ENCODE measurements at places on chromosomes 16 and 17.

- DNase-seq: no peak
Observed at GRCh38 chr16:49484936-49485335, 111.3 kb downstream of the C16orf78 start.

DNA sequence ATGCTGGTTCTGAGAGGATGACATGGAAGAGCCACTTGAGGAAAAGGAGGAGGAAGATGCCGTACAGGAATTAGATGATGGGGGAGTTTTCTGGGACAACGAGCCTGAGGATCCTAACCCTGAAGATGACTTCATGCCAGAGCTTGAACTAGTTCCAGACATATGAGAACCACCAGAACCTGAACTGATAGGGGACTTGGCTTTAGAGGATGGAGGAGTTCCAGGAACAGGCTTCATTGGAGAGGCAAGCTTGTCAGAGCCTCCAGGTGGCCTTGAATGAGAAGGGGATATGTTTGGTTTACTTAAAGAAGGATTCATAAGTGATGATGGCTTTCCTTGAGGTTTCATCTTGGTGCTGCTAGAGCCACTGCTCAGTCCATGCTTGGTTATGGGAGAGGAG is 6.9 kb upstream of the FBXL20 start:
- no peak for DNase-seq

- DNase-seq: no peak
Observed at GRCh38 chr17:43907998-43908721, 824 bp upstream of the MPP2 start.

DNA sequence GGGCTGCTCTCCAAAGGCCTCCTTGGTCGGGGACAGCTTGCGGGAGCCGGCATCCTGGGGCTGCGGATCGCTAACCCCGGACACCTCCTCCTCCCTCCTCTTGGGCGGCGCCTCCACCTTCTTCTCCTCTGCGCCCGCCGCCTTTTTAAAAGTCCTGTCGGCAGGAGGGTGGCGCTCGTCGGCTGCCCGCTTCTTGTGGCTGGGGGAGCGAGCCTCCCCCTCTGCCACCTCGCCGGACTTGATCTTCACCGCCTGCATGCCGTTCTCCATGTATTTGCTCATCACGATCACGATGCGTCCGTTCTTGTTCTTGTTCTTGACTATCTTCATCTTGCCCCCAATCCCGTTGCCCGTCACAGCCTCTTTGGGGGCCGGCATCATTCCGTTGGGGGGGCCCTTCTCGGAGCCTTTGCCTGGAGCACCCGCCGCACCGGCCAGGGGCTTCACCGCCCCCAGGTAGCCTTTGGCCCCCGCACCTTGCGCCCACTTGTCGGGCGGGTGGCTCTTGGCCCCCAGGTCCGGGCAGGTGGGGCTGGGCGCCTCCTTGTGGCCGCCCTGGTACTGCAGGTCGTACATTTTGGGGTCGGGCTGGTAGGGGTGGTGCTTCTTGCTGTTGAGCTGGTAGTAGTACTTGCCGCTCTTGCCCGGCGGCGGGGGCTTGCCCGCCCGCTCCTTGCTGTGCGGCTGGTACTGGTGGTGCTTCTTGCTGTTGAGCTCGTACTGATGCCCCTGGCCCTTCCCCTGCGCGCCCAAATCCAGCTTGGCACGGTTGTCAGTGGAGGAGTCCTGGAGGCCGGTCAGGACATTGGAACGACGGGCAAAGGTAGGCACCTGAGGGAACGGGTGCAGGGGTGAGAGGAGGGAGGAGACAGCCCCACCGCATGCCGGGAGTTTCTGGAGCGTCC is 4.4 kb downstream of the CBX4 start:
- no peak for DNase-seq

DNA sequence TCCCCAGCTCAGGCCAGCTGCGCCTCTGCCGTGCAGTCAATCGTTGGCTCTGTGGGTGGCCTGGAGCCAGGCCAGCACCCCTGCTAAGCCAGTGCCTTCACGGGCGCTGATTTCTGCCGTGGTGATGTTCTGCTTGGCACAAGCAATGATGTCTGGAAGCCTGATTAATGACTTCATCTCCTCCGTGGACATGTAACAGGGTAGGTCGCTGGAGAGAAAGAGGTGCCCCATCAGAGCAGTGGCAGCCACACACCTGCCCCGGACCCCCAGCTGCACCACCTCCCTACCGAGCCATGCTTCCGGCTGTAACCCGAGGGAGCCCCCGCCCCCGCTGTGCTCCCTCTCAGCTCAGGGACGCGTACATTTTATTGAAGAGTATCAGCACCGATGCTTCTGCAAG is 1.9 kb downstream of the ARL16 start:
- no peak for DNase-seq

Data from stimulated activated CD4-positive, alpha-beta T cell treated with anti-CD3 and anti-CD28 coated beads, Interleukin-1b, Interleukin-23, amount 100 ng/mL, for 1 hour (primary cell).